ENCODE measurements at places on chromosomes 12 and 14.
A peak's percentile ranks its signal among the peaks of the same experiment; 100 is the strongest.

- DNase-seq, result no peak
Observed at GRCh38 chr12:126243814-126244440, 1178.7 kb downstream of the AACS start.

DNA sequence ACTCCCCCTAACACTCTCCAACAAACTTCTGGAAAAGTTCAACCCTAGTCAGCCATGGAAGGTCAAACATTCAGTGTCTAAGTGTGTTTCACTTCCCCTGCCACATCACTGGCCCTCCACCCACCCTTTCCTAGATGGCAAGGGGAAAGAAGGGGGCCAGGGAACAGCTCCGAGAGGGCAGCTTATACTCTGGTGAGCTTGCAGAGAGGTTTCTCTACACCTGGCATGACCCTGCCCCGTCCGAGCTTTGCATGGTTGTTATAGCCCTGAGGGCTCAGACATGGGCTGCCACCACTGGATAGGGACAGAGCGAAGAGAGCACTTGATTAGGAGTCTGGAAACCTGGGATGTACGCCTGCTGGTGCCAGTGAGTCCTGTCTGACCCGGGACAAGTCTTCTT, 4.0 kb downstream of the ACVRL1 start:
- DNase-seq, result no peak

DNA sequence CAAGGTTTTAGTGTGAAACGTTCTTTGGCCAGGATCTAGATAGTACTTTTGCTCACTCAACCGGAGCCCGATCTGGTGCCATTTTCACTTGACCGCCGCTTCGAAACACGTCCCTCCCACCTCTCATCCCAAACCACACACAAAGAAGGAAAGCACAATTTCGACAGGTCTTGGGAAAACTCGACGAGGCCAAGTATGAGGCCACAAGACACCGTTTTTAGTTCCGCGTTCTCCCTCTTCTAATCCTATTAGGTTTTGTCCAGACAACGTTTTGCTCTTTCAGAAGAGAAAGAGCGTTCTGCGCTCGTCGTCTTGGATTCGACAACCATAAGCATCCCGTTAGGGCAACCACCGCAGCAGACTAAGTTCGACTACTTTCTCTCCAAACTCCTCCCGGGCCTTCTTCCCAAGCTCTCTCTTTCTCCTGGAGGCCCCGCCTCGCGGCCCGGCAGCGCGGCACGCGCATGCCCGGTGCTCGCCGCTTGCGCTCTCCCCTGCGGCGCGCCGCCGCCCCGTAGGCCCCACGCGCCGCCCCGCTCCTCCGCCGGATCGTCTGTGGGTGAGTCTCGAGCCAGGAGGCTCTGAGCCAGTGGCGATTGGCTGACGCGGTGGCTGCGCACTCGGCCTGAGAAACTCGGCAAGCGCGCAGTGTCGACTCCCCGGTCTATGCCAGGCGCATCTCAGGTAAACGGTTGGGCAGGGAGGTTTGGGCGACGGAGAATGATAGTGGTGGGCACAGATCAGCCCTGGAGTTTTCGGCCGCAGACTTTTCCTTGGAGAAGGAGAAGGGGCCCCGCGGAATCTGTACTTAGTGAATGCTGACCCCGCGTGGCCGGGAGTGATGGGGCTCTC, at the start of gene MIPOL1:
Gene MIPOL1, plus strand, starts transcription at position 517 of the 852 bp plus-strand sequence. CDS start 49,952 bp downstream, outside the sequence.
- DNase-seq, result peak; percentile 92

DNA sequence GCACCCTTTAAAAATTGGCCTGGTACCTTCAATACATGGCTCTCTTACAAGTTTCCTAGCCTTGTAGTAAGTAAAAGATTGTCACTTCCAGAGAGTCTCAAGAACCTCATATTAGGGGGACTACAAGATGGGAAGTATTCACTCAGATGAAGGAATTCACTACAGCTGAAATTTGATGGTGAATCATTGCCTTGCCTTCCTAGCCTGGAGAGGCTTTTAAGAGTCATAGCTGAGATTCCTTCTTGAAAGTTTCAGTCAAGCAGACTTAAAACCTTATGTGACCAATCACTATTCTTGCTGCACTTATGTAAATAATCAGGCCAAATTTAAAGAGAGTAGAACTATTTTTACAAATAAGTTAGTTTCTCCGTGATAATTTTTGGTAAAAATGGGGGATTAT, 451.6 kb downstream of the TRHDE start:
- no peak for DNase-seq

- DNase-seq, result no peak
Observed at GRCh38 chr14:23735394-23735793, 99.2 kb downstream of the DHRS2 start.

- no peak for DNase-seq
Observed at GRCh38 chr12:43011383-43011926, 421.9 kb upstream of the PRICKLE1 start.

DNA sequence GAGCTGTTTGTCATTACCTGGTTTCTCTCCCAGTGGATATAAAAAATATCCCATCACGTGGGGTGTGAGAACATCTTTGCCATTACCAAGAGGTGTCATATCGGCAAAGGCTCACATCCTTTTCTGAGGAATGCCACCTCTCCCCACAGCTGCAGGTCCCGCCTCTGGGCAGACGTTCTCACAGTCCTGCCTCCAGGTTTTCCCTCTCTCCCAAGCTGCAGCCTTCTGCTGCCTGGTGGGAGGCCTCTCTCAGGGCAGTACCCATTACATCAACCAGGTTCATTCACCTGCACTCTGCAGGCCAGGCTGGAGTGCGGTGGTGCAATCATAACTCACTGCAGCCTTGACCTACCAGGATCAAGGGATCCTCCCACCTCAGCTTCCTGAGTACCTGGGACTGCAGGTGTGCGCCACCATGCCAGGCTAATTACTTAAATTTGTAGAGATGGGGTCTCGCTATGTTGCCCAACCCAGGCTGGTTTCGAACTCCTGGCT, 15.0 kb upstream of the TMEM119 start:
- peak; percentile 35 for DNase-seq

GRCh38 chr12:67073336-67073735, 195.8 kb upstream of the CAND1 start:
- DNase-seq, result no peak

GRCh38 chr14:20857630-20858261, 33.4 kb upstream of the RNASE3 start:
- DNase-seq, result peak; percentile 16

DNA sequence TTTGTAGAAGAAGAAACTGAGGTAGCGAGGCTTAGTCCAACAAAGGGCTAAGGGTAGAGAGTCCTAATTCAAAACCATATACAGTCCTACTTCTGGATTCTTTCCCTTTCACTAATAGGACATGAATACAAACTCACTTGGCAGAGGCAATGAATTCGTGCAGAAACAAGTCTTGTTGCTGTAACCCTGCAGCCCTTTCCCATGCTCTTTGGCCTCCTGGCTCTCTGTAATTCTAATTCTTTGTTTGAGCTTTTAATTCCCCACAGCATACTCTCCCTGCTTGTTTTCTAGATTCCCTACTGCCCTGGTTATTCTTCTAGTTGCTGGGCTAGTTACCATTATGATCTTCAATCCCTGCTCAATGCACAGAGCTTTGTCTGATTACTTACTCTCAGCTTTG, 381.4 kb downstream of the ETNK1 start:
- no peak for DNase-seq

- no peak for DNase-seq
Observed at GRCh38 chr14:61362072-61362750, 40.8 kb downstream of the PRKCH start.

DNA sequence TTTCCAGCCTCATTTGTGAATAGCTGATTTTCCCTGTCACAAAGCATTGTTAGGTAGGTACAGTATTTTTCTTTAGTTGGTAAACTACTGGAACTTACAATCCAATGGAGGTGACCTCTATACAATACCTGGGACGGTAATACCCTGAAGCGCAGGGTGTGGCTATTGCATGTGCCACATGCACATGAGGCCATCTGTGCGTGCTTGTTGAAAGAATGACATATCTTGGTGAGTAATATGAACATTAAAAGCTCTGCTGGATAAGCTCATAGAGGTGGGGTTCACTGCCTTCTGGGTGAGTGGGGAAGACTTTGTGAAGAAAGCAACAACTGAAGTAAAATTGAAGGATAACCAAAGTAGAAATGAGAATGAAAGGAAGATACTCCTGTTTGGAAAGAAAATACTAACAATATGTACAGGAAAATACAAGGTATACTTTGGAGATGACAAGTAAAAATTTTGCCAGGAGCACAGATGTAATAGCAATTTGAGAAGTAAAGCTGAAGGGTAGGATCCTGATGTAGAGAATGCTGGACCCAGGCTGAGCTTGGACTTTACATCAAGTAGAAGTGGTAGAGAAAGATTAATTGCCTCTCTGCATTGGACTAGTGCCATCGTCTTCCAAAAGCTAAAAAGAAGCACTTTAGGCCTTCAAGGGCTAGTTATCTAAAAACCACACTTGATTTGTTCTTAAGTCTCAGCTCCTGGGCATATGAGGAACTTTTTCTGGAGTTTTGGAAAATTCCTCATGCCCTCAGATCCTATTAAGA, 97.1 kb downstream of the SLC38A6 start:
- no peak for DNase-seq

DNA sequence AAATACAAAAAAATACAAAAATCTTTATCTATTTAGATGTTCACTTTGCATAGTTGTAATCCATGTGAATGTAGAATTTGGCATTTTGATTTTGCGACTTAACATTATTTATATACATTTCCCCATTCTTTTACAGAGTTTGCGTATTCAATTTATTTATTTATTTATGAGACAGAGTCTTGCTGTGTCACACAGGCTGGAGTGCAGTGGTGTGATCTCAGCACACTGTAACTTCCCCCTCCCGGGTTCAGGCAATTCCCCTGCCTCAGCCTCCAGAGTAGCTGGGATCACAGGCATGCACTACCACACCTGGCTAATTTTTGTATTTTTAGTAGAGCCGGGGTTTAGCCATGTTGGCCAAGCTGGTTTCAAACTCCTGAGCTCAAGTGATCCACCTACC, 25.3 kb upstream of the STRN3 start:
- DNase-seq, result no peak

GRCh38 chr12:68392376-68392775, 60.2 kb upstream of the MDM1 start:
- no peak for DNase-seq

DNA sequence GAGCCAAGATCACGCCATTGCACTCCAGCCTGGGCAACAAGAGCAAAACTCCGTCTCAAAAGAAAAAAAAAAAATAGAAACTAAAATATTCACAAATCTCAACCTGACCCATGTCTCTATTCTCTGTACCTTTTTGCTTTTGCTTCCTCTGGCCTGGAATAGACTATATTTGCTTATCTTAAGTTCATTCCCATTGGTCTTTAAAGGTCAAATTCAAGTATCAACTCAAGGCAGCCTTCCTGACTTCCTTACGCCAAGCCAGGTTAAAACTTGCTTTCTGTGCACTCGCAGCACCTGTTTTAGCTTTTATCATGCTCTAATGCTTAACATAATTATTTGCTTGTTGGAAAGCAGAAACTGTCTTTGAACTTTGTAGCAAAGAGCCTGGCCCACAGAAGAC, 14.8 kb downstream of the PYM1 start:
- no peak for DNase-seq

DNA sequence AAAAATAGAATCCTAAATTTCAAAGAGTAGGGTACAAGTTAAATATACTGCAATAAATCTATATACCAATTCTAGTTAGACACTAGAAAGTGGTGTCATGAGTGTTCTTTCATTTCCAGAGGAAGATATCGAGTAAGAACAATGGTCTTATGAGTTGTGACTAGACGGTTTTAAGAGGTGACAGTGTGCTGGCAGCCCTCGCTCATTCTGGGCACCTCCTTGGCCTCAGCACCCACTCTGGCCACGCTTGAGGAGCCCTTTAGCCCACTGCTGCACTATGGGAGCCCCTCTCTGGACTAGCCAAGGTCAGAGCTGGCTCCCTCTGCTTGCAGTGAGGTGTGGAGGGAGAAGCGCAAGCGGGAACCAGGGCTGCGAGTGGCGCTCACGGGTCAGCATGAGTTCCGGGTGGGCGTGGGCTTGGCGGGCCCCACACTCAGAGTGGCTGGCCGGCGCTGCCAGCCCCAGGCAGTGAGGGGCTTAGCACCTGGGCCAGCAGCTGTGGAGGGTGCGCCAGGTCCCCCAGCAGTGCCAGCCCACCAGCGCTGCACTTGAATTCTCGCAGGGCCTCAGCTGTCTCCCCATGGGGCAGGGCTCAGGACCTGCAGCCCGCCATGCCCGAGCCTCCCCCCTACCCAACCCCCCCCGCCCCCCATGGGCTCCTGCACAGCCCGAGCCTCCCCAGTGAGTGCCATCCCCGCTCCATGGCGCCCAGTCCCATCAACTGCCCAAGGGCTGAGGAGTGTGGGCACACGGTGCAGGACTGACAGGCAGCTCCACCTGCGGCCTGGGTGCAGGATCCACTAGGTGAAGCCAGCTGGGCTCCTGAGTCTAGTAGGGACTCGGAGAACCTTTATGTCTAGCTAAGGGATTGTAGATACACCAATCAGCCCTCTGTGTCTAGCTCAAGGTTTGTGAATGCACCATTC, 18.7 kb downstream of the PRKD1 start:
- DNase-seq, result no peak

- DNase-seq, result peak; percentile 7
Observed at GRCh38 chr12:34264110-34264509, 241.8 kb downstream of the ALG10 start.

- DNase-seq, result no peak
Observed at GRCh38 chr12:87801860-87802720, 227.1 kb downstream of the C12orf50 start.

GRCh38 chr12:6951551-6952120, 480 bp downstream of the PTPN6 start:
- DNase-seq, result no peak

GRCh38 chr12:127035011-127035879, 1231.7 kb upstream of the TMEM132C start:
- DNase-seq, result no peak

DNA sequence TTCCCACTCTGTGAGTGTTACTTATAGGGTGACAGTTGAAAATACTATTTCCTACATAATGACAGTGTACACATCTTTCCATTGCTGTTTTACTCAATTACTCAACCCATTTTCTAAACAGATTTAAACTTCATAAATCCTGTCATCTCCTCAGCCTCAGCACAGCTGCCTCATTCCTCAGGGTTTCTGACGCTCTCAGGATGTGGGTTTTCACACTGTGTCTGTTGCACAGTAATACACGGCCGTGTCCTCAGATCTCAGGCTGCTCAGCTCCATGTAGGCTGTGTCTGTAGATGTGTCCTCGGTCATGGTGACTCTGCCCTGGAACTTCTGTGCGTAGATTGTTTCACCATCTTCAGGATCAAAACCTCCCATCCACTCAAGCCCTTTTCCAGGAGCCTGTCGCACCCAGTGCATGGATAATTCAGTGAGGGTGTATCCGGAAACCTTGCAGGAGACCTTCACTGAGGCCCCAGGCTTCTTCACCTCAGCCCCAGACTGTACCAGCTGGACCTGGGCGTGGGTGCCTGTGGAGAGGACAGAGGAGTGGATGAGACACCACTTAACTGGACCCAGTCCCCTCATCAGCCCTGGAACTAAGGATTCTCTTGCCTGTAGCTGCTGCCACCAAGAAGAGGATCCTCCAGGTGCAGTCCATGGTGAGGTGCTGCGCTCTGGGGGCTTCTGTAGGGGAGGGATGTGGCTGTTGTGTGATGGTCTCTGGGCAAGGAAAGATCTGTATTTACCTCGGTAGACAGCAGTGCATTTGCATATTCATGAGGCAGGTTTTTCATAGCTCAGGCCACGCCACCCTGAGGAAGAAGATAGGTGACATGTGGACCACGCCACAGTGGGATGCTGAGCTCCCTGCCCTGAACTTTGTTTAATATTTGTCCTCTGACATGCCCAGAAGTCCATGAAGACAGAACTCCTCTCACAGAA, 750.2 kb downstream of the TMEM121 start:
- peak; percentile 9 for DNase-seq

- DNase-seq, result no peak
Observed at GRCh38 chr14:100803226-100803625, 22.7 kb upstream of the MEG3 start.

Data from NCI-H1417 (cell line).